ENCODE measurements at places on chromosomes 13 and 19. TPM values are rescaled to one million over a fixed set of nuclear protein-coding genes. Genes with fewer than 3 reads are reported as not detected.

The CGB2 gene
- not detected for total RNA-seq

The ERICH4 gene
- total RNA-seq = not detected

GRCh38 chr19:29833614-29834261 lies 21.9 kb downstream of the CCNE1 start:
- no peak for DNase-seq

The TNNT1 gene
- 334 TPM for total RNA-seq

GRCh38 chr13:41268764-41269163 lies 5.4 kb upstream of the MTRF1 start:
- no peak for DNase-seq
